ENCODE measurements at places on chromosomes 11 and 22. TPM values are rescaled to one million over a fixed set of nuclear protein-coding genes. Genes with fewer than 3 reads are reported as not detected.
A peak's percentile ranks its signal among the peaks of the same experiment; 100 is the strongest.

The OR8G5 gene
- total RNA-seq: not detected

DNA sequence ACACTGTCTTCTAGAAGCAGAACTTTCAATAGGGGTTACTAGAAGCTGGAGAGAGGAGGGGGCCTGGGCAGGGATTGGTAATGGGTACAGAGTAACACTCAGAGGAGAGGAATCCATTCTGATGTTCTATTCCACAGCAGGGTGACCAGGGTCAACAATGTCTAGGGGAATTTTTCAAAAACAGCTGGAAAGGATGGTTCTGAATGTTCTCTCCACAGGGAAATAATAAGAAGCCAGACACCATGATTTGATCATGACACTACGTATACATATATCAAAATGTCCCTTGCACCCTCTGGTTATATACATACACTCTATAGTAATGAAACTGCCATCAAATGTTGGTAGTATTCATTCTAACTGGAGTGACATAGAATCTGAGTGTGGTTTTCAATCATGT, 111.2 kb upstream of the TOP3B start:
- DNase-seq: no peak

The CBLIF gene
- total RNA-seq: not detected

- DNase-seq: no peak
Measured at GRCh38 chr11:12376259-12377081, 901 bp upstream of the PARVA start.

DNA sequence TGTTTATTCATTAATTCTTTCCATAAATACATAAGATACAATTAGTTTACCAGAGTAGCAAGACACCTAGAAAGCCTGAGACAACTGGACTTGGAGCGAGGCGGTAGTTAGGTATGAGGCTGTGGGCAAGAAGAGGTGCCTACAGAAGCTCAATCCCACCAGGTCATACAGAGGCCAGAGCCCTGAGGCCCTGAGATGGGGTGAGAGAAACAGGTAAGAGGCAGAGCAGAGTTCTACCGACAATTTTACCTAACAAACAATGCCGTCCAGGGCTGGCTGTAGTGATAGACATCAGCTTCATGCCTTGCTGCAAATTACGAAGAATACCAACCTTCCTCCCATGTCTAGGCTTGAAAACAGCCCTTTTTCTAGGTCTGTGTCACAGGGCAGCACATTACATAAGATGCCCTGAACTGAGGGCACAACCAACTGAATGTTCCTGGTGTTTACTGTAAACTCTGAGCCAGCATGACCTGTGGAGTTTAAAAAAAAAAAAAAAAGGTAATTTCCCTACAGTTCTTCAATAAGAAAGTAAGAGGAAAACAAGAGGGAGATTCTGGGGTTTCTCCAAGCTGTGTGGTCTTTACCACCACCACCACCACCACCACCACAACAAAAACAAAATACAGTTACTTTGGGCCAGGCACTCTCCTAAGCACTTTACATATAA, 105.8 kb downstream of the GAB2 start:
- DNase-seq: no peak

- DNase-seq: no peak
Measured at GRCh38 chr11:13667245-13667644, 1.2 kb upstream of the FAR1 start.

DNA sequence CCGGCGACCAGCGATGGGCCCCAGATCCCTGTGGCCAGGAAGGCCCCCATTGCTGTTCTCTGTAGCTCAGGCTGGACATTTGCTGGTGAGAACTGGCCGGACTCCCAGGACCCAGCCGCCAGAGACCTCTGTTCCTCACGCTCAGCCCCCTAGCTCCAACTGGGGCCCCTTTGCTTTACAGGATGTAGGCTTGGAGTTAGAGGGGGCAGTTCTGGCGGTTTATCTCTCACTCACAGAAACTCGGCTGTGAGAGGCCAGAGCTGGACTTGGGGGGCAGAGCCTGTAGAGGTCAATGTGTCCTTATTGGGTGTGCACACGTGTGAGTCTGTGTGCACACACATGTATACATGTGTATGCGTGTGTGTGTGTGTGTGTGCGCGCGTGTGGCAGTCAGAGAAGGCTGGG, 502 bp downstream of the SMIM38 start:
- no peak for DNase-seq

The OR8D1 gene
- total RNA-seq: not detected

DNA sequence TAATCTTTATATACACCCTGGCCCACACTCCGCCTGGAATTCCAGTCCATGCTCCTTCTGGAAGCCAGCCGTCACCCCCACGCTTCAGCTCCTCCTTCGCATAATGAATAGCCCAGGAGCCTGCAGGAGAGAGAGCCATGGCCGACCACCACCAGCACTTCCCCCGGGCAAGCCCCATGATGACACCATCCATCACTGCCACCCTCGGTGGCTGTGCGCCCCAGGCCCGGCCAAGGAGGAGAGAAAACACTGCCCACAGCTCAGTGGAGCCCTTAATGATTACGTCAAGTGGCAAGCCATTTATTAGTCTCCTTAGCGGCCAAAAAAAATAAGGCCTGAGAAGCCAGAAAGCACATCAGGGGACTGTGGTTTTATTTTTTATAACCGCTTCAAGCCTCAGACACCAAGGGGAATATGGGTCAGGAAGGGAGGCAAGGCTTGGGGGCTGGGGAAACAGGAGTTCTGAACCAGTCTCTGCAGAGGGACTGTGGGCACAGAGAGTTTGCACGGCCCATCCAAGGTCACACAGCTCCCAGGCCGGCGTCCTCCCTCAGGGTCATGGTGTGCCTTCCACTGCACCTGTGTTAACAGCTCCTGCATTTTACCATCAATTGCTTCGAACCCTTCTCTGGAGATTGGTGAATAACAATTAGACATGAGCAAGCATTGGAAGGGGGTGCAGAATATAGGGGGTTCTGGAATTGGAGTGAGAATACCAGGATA, 134.3 kb downstream of the MN1 start:
- DNase-seq: peak; percentile 42

The ZFTA gene
- total RNA-seq: 59.3 TPM

DNA sequence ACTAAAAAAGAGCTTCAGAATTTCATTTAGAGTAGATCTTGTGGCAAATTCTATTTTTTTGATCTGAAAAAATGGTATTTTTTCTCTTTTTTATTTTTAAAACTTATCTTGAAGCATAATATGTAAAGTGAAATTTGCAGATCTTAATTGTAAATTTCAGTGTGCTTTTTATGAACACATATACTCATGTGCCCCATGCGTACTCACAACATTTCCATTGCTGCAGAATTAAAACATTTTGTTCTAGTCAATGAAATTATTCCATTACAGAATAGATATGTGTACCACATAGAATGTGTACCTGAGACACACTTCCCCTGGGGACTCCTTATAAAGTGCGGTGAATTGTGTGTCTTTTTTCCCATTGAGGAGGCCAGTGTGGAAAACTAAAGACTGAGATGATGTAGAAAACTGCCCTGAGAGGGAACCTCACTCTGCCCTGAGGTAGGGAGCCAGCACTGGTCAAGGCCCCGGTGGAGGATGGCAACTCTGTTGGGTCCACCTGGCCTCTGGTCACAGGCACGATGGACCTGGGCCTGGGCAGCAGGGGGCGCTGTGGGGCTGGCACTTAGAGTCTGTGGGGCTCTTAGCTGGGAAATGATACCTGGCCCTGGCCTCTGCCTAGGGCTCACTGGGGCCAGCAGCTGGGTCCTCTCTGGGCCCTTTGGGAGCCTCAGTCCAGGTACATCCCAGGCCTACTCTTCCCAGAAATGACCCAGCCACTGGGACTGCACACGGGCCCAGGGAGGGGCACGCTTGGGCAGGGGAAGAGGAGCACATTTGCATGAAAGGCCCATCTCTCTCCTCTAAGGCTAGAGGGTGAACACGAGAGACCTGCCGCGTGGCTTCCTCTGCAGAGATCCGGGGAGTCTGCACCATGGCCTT, 77.9 kb upstream of the TOP3B start:
- DNase-seq: no peak

- DNase-seq: peak; percentile 69
Measured at GRCh38 chr22:30763815-30764673, 69.4 kb downstream of the OSBP2 start.

GRCh38 chr11:68314203-68315170, 2.1 kb downstream of the LRP5 start:
- no peak for DNase-seq

- DNase-seq: no peak
Measured at GRCh38 chr11:87739766-87740165, 435.5 kb downstream of the RAB38 start.

The SOX10 gene
- not detected for total RNA-seq

DNA sequence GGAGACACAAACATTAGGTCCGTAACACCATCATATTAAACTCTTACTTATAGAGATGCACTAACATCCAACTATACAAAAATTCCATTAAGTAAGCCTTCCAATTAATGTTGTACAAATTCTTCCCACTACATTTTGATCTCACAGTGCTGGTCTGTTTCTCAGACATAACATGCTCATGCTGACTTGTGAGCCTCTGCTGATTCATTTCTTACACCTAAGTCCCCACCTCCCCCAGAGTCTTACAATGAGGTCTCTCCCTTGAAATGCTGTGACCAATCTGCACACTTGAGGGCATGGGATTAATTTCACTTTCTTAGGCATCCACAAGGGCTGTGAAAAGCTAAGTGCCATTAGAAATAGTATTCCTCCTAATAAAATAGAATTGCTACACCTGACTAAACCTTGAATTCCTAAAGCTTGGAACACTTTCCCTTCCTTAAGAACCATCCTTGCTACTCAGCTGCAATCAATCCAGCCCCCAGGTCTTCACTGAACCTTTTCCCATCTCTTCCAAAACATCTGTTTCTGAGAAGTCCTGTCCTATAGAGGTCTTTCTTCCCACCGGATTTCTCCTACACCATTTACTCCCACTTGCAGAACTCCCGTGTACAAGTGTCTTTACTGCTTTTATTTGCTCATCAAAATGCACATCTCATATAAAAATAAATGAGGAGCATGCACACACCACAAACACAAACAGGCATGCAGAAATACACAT, 2.0 kb downstream of the HBG1 start:
- no peak for DNase-seq

DNA sequence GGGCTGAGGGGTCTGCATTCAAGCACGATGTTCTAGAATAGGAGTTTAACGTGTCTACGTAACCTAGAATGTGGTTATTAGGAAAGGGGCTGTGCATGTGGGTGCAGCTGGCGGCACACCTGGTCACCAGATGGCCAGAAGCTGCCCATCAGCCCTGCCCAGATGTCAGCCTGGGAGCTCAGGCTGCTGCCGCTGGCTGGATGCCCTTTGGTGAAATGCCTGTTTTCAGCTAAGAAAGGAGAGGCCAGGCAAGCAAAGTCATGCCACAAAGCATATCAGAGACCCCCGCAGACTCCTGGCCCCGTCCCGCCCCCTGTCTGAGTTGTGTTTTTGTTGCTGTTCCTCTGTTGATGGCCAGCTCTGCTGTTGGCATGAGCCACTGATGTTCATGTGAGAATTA, 11.3 kb upstream of the ADORA2A start:
- DNase-seq: no peak

DNA sequence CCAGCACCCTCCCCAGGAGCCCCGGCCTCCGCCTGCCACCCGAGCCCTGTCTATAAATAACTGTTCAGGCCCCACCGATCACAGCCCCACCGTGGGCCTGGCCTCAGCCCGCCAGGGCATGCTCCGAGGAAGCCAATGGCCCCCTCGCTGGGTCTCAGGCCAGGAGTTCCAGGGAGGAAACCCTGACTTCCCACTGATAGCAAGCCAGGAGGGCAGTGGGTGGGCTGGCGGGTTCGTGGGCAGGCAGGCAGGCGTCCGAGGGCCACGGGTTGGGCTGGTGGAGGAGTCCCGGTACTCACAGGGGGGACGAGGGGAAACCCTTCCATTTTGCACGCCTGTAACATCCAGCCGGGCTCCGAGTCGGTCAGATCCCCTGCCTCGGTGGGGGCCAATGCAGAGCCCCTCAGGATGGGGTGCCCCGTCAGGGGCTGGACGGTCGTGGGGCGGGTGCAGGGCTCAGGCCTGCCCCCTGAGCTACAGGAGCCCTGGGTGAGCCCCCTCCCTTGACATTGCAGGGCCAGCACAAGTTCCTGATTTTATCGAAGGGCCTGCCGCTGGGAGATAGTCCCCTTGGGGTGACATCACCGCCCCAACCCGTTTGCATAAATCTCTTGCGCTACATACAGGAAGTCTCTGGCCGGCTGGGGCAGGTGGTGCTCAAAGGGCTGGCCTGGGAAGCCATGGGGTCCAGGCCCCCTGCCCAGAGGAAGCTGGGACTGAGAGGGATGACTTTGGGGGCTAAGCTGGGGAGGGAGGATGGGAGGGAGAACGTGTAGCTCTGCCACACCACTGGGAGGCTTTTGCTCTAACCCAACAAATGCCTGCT, at the start of gene SPI1:
Gene SPI1, minus strand, starts transcription at position 538 of the 826 bp plus-strand sequence. Its CDS starts 194 bp downstream, at position 344.
- DNase-seq: no peak

DNA sequence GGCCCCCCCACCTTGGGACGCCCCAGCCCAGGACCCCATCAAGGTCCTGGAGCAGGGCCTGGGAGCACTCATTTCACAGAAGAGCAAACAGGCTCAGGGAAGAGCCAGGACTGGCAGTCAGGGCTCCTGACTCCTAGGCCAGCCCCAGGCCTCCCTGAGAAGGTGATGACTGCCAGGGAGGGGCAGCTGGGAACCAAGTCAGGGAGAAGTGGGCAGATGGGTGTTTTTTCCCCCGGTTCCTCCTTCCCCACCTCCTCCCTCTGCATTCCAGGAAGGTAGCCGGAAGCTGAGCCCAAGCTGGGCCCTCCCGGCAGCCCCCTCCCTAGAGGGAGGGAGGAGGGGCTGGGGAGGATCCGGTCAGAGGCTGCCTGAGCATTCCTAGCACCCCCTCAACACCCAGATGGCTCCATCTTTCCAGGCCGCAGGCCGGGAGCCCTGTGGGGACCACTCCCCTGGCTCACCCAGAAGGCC, 19.6 kb downstream of the MYRF start:
- DNase-seq: no peak

The DLAT gene
- 42.1 TPM for total RNA-seq

- no peak for DNase-seq
Measured at GRCh38 chr11:112734207-112734606, 227.0 kb upstream of the NCAM1 start.

DNA sequence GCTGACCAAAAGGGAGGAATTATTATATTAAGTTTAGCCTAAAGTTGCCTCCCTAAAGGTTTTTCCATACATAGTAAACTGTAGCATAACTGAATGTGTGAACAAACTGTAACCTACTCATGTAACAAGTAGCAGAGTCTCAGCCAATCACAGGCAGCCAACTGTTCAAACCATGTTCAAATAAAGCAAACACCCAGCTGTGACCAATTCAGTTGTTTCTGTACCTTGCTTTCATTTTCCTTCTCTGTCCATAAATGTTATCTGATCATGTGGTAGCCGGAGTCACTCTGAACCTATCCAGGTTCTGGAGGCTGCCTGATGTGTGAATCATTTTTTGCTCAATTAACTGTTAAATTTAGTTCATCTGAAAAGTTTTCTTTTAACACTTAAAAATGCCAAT, 373.5 kb downstream of the GUCY1A2 start:
- DNase-seq: peak; percentile 31
